RPMI7951 (cell line): ENCODE measurements at places on chromosomes 1 and 21. TPM values are rescaled to one million over a fixed set of nuclear protein-coding genes. Genes with fewer than 3 reads are reported as not detected.

ZNF683 gene
- not detected in 2 replicates for total RNA-seq

TRAF3IP3 gene
- not detected in 2 replicates for total RNA-seq

KMO gene
- 0.60 and 1.3 TPM in 2 replicates for total RNA-seq

RASAL2 gene
- total RNA-seq = 5.6 and 8.2 TPM in 2 replicates

OR10J1 gene
- not detected in 2 replicates for total RNA-seq

OR10Z1 gene
- total RNA-seq = not detected in 2 replicates

RCAN1 gene
- 39.7 and 43.9 TPM in 2 replicates for total RNA-seq

SELL gene
- 0.36 TPM in 1 of 2 replicates, not detected in the other for total RNA-seq

MIXL1 gene
- total RNA-seq = not detected in 2 replicates

HPCA gene
- total RNA-seq = not detected in 2 replicates

SPAG17 gene
- not detected in 2 replicates for total RNA-seq

SPRR2F gene
- not detected in 2 replicates for total RNA-seq

AQP10 gene
- not detected in 2 replicates for total RNA-seq

TRIM46 gene
- total RNA-seq = 2.3 and 2.9 TPM in 2 replicates

PALMD gene
- total RNA-seq = 1.3 and 1.5 TPM in 2 replicates

GUCA2B gene
- total RNA-seq = not detected in 2 replicates

GRCh38 chr1:40664791-40665190 lies 691 bp downstream of the RIMS3 start:
- no peak for DNase-seq

DNA sequence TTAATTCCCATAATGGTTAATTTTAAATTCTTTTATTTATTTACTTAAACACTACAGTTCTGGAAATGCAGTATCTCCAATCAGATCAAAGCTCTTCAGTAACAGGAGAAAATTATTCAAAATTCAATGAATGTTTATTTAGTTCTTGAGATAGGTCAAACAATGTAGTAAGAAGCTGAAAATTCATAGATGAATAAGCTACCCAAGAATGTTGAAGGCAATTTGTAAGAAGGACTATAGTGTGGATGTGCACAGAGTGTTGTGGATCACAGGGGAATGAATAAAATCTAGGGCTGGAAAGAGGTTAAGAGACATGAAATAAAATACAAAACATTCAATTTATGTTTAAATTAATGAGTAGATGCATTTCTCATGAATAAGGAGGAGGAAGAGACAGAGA lies 72.0 kb downstream of the OLFM3 start:
- no peak for DNase-seq

GRCh38 chr1:178564086-178564782 lies 51.3 kb downstream of the TEX35 start:
- DNase-seq = no peak

DNA sequence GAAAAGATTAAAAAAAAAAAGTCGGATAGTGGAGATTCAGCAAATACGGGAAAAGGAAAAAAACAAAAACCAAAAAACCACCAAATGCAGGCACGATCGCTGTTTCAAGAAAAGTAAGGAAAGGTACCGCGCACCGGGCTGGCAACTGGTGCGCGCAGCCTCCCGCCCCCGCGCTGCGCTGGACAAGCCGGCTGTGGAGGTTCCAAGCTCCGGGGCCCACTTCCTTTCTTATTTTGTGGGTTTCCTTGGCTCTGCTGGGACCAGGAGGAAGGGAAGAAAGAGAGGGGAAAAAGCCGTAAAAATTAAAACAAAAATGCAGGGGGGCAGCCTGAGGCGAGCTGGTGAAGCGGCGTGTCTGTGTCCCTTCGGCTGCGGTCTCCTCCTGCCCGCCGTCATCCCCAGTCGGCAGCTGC lies 233 bp downstream of the ADAMTS5 start:
- no peak for DNase-seq

DNA sequence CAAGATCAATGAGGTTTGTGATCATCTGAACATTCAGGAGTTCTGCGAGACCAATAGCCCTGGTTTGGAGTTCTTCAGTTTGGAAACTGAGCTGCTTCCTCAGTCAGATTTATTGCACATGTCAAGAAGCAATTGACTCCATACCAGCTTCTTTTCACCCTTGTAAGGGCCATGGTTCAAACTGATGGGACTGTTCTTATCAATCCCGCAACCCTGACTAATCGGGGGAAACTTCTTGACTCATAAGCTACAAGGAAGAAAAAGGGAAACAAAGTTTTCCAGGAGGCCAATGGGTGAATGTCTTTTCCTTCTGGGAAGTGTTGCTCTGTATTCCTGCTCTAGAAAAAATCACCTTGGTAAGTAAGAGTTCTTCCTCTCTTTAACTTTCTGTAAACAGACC lies 187.9 kb downstream of the MIS18A start:
- no peak for DNase-seq

GRCh38 chr1:42414551-42415496 lies 34.2 kb downstream of the RIMKLA start:
- DNase-seq = no peak

DNA sequence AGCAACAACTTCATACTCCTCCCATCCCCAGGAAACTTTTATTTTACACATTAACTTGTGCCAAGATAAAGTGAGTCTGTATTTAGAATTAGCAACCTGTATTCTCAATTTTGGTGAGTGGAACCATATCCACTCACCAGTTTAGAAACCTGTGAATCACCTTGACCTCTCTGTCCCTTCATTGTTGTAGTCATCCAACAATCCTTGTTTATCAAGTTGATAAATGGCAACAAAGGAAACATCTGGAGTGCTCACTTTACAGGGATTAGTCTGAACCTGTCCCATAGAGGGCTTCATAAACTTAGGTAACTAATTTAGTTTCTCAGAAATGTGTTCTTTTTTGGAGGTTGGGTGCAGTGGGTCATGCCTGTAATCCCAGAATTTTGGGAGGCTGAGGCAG lies 3.9 kb upstream of the CLSPN start:
- no peak for DNase-seq

- peak; percentile 75 for DNase-seq
These were observed 35.8 kb upstream of the H6PD start for GRCh38 chr1:9198538-9199361.

DNA sequence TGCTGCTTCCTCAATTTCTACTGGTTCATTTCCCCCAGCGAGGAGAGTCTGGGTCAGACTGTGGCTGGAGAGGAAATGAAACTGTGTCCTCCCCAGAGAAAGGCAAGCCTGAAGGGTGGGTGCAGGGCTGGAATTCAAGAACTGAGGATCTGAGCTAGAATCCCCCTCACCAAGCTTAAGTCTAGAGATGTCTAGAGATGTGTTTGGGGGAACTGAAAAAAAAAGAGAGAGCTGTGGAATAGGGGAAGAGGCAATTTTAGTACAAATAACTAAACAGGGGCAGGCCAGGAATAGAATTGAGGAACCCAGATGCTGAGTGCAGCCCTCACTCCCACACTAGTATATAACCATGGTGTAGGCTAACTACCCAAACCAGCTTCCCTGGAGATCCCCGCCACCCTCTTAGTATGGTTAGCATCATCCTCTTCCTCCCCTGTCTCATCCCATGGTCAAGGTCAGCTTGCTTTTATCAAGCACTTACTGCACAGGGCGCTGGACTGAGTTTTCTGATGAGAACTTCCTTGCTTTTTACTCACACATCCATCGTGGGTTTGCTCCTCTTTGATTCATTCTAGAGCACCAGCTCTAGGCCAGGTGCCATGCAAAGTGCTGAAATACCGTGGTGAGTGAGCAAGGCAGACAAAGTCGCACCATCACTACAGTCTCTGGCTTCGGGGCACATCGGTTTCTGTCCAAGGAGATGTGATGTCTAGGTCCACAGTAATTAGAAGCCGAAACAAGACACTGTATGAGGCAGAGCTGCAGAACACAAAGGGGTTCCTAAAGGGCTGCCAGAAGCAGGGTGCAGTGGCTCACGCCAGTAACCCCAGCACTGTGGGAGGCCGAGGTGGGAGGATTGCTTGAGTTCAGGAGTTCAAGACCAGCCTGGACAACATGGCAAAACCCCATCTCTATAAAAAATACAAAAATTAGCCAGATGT lies 112.9 kb upstream of the IPO9 start:
- DNase-seq = no peak

GRCh38 chr1:225424562-225425200 lies 3.2 kb downstream of the LBR start:
- DNase-seq = peak; percentile 55

DNA sequence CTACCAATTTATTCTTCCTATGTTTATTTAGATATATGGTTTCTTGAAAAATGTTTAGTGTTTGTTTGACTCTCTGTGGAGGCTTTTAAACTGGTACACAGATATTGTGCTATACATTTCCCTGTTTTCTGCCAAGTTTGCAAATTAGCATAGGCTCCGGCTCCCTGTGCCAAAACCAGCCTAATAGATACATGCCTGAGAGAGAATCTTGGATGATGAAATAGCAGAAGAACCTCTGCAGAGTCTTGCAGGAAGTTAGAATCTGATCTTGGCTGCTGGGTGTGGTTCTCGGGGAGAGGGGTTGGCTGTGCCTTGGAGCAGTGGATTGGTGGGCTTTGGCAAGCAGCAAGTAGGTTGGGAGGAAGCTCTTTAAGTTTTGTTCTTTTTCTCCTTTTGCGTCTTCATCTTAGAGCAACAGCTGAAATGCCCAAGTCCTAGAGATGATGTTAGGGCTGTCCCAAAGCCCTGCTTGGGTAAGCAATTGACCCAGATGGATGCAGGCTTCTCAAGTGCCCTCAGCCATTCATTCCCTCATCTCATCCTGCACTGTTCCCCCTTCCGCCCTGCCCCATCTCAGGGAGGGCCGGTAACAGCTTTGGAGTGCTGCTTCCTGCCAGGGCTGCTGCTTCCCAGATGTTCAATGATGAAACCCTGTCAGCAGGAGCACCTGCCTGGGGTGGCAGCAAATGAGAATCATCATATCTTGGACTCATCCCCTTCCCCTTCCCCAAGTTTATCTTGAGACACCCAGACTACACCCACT lies 9.3 kb downstream of the PLA2G2A start:
- DNase-seq = no peak

GRCh38 chr21:19405326-19405725 lies 1001.7 kb upstream of the TMPRSS15 start:
- no peak for DNase-seq

GRCh38 chr1:48572646-48573258 lies 100.7 kb upstream of the SPATA6 start:
- DNase-seq = peak; percentile 77

GRCh38 chr1:169245706-169246105 lies 121.9 kb downstream of the NME7 start:
- no peak for DNase-seq

- DNase-seq = no peak
These were observed 1.6 kb downstream of the CD84 start for GRCh38 chr1:160577671-160578070.

DNA sequence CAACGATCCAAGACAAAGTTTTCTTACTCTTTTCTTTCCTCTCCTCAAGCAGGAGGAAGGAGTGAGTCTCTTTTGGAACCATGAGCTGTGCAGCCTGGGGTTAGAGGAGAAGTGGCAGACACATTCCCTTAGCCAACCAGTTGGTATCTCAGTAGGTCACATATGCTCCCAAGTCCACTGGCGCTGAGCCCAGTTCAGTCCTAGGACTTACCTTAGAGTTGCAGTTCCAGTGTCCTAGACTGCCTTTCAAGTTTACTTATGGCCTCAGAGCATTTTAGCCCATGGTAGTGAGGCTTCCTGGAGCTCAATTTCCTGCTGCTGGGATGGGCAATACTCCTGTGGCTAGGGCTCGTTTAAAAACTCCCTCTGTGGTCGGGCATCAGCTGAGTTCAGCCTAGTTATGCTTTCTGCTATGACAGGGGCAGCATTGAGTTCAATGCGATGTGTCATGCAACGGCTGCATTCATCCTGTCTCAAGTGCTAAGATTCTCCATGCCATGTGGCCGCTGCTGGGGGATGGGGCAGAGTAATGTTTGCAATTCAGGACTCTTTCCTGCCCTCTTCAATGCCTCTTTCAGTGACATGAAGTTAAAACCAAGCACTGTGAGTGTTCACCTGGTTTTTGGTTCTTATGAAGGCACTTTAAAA lies 103.8 kb downstream of the LRRC7 start:
- peak; percentile 63 for DNase-seq

GRCh38 chr1:169312084-169312954 lies 55.3 kb downstream of the NME7 start:
- peak; percentile 96 for DNase-seq

DNA sequence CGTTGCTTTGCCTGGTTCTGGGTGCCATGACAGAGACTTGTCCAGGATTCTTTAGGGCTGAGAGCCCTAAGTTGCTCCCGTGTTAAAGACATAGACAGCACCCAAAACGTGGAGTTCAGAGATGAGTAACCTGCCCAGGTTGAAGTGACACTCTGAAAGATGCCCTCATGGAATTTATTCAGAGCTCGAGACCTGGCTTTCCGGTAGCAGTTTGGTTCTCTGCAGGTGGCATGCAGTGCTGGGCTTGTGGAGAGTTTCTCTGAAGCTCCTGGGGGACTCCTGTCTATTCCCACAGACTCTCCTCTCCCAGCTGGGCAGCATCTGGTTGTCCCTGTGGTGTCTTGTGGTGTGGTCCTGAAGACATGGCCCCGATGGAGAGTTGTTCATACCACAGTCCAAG lies 241.0 kb downstream of the RHOU start:
- DNase-seq = no peak

DNA sequence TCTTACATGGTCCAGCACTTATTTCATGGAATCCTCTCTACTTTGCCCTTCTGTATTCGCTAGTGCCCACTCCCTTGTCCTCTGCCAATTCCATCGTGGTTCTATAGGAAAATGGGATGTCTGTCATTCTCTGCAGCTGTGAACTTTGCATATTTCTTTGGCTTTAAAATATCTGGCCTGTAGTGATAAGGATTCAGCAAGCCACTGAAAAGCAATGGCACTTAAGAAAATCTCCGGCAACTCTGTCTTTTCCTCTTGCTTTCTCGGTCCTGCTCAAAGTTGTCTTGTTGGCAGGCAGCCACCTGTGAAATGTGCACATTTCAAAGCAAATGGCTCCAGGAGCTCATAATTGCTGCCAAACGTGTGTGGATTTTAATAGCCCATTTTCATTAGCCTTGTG lies 91.8 kb downstream of the CHD1L start:
- no peak for DNase-seq

DNA sequence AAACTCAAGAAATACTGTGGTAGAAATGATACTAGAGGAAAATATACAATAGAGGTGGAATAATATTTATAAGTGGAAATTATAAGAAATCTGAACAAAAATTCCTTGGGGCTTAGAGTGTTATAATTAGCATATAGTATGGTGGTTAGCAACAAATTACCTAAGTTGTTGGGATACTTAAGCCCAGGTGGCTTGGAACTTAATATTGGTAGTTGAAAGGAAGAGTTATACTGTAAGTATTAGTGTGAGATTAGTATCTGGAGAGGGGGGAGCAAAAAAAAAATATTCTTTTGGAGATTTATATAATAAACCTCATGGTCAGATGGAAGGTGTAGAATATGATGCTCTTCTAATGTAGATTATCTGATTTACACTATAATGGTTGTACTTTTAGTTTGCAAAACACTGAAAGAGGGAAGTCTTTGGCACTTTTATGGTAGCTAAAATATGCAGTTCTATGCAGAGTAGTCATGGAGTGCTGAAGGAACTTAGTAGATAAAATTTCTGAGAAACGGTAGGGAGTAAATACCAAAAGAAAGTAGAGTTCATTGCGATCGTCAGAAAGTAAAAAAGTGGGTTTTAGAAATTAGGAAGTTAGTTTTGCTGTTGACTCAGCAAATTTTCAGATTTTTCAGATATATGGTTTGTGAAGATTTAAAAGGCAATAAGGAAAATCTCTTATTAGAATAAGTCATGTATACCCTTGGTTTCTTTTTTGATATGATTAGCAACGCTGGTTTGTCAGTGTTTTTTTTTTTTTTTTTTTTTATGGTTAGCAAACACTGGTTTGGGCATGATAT lies 45.7 kb downstream of the MTF2 start:
- DNase-seq = no peak
